AG09309 (cell line): ENCODE measurements at places on chromosomes 7 and 10.

GRCh38 chr10:92208157-92208720, 82.6 kb downstream of the CPEB3 start:
- DNase-seq, result no peak

DNA sequence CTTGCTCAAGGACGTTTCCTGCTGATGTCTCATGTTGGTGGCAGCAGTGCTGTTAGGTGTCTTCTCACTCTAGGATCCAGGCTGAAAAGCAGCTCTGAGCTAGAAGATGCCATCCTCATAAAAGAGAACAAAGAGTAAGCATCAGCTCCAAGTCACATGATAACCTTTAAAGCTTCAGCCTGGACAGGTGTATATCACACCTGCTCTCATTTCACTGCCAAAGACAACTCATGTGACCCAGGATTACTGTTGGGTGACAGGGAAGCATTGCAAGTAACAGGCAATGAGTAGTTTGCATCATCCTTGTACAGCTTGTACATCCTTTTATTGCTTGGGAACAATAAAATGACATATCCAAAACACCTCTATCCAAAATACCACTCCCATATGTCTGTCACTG, 423.4 kb upstream of the DPP6 start:
- DNase-seq, result no peak

GRCh38 chr7:150860978-150861295, 8.6 kb downstream of the AOC1 start:
- DNase-seq, result no peak

DNA sequence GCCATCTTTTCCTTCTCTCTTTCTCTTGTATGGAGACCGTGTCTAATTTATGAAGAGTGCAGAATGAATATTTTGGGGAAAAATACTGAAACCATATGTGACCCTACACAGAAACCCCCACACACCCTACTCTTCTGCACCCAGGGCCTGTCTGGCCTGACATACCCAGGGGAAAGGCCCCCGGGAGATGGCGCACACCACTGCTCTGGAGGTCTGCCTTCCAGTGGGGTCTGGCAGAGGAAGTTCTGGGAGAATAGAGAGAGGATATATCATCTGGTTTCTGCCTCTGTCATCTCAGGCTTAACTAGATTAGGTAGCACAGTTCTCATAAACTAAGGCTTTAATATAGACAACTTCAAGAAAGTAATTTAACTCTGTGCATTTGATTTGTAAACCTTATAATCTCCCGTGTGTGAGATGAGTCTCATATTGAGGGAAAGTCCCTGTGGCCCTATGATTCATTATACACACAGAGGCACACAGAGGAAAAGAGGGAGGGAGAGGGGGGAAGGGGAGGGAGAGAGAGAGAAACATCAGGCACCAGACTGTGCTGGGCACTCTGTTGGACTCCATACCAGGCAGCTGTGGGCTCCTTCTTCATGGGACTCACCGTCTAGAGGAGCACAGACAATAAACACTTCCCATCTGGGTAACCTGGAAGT, 123.3 kb downstream of the AOAH start:
- DNase-seq, result no peak

GRCh38 chr7:16970732-16971482, 89.1 kb upstream of the AGR3 start:
- no peak for DNase-seq

DNA sequence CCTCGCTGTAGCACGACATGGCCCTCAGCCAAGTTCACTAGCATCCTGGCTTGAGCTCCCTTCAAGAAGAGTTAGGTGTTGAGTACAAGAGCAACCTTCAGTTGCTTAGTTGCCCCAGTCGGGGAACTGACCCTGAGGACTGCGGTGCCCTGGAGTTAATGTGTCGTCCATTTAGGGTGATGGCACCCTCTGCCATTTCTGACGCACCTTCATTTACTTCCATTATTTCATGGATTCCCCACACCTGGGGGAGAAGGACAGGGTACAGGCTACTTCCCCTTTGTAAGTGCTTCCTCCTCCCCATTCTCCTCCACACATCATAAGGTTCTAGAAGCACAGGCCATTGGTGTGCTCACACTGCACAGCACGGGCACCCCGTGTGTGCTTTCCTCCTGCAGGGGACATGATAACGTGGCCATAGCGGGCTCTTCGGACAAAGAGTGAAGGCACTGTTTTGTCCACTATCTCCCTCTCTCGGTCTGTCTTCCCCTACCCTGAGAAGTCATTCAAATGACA, 1.8 kb downstream of the ALOX5 start:
- no peak for DNase-seq

GRCh38 chr7:134317434-134317833, 704 bp upstream of the SLC35B4 start:
- DNase-seq, result no peak

DNA sequence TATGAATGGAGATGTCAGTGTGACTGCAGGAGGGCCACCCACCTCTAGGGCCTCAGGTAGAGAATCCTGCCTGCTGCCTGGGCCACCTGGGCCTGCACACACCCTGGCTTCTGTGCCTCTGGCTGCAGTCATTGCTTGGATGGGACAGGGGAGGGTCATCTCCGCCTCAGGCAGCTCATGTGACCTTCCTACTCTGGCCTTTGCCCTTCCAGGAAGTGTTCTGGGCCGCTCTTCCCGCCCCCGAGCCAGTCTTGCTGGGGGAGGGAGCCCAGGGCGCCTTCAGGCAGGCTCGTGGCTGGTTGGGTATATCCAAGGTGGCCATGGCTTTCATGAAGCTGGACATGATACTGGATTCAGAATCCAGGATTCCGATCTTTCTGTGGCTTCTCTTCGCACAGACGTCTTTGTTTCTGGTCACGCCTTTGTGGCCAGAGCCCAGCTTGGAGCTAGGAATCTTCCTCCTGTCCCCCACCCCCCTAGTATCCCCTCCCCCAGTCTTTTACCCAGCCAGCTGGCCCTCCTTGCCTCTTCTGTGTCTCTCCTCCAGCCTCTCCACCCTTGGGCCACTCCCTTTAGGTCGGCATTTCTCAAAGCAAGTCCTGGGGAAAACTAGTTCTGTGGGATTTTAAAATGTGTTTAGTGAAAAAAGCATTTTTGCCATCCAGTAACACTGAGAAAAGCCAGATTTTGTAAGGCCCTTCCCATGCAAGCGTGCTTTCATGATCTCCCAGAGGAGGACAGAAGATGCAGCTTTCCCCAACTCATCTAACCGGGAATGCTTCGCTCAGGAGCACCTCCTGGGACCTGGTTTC, 119.6 kb downstream of the ZMIZ1 start:
- no peak for DNase-seq

DNA sequence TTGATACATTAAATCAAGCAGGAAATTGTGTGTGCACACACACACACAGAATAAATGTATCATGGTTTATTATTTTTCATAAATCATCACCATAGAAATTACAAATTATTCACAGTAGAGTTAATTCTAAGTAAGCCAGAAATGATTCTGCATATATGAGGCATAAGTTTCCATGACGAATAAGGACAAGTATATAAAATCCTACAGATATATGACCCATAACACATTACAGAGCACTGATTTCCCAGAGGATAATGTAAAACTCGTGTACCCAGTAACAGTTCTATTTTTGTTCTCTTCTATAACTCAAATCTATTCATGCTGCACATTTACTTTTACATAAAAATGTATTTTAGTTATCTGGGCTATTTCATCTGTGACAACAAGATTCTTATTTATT, 169.7 kb downstream of the LRRTM3 start:
- no peak for DNase-seq
